Upper lobe of right lung (tissue), 1 donor: ENCODE measurements at places on chromosomes 1 and 21. TPM values are rescaled to one million over a fixed set of nuclear protein-coding genes. Genes with fewer than 3 reads are reported as not detected.
A peak's percentile ranks its signal among the peaks of the same experiment; 100 is the strongest.

- peaks cover 8% of the 10 kb centered on the region for H3K36me3 ChIP-seq
- peak overlapping the region; percentile 92 for H3K4me3 ChIP-seq
- no peak for DNase-seq
- no peaks in the 10 kb centered on the region for H3K27me3 ChIP-seq
Measured at GRCh38 chr1:185157599-185158412, 839 bp downstream of the SWT1 start.

DNA sequence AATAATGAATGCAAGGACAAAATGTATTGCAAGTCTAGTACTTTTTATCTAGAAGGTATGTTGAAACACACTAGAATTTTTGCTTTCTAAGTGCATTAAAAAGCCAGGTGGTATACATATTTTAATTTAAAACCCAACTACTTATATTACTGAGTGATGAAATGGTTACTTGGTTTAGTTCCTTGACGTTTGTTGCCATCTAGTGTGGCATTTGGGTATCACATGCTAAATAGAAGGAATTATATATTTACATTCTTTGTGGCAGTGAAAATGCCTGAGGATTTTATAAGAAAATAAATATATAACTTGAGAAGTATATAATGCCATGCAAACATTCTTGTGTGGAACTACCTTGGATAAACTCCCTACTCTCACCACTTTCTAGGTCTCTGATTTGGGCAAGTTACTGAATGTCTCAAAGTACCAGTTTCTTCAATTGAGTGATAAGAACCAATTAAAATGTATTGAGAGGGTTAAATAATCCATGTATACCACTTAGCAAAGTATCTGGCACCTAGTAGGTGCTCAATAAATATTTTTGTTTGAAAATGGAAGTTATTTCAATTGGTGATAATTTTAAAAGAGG lies 69.6 kb downstream of the SDCCAG8 start:
- peaks cover 10% of the 10 kb centered on the region for H3K36me3 ChIP-seq
- no peaks in the 10 kb centered on the region for H3K4me1 ChIP-seq
- H3K4me3 ChIP-seq, result no peak overlapping the region
- DNase-seq, result no peak
- no peak overlapping the region for H3K27ac ChIP-seq

DNA sequence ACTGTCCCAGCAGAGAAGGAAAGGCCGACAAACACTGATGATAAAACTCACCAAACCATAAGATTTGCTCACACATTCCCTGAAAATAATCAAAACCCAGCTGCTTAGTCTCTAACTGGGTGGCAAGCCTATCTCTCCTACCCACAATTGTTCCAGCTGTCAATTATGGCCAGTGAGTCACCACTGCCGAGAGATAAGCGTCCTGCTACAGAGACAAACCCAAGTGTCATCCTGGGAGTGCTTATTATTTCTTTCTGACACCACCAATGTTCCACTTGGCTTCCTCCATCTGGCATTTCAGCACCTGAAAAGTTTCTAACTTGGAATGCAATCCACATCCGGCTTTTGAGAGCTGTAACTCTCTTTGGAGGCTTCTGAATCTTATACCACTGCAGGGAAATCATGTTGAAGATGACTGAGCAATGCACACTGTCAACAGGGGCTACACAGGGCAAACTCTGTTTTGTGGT lies 51.5 kb upstream of the VAV3 start:
- DNase-seq, result no peak
- H3K4me1 ChIP-seq, result no peaks in the 10 kb centered on the region
- H3K36me3 ChIP-seq, result no peaks in the 10 kb centered on the region
- H3K27ac ChIP-seq, result no peak overlapping the region

- no peak for DNase-seq
- no peaks in the 10 kb centered on the region for H3K27me3 ChIP-seq
- peaks cover 18% of the 10 kb centered on the region for H3K4me1 ChIP-seq
- no peaks in the 10 kb centered on the region for H3K36me3 ChIP-seq
- peak overlapping the region; percentile 95 for H3K27ac ChIP-seq
- peak overlapping the region; percentile 83 for H3K4me3 ChIP-seq
Measured at GRCh38 chr21:15066123-15066575, 1.3 kb upstream of the NRIP1 start.

- DNase-seq, result no peak
- no peaks in the 10 kb centered on the region for H3K27me3 ChIP-seq
- H3K27ac ChIP-seq, result no peak overlapping the region
- no peak overlapping the region for H3K4me3 ChIP-seq
Measured at GRCh38 chr1:191669629-191670028, 488.6 kb upstream of the RGS18 start.

DNA sequence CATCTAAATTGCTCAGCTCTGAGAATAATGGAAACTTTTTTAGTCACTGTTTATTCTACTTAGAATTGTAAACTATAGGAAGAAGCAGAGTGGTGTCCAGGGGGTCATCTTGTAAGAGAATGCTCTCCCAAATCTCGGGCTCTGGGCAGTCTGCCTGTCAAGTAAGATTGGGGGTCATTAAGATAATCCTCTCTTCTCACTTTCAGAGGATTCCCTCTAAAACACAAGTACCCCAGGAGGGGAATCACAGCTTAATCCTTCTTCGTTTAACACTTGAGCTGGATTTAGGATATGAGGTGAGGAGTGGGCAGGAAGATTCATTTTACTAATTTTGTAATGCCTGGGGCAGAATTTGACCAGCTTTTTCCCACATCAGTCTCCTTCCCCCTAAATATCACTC lies 81.2 kb downstream of the RPS6KA1 start:
- no peaks in the 10 kb centered on the region for H3K27me3 ChIP-seq
- no peak for DNase-seq
- H3K27ac ChIP-seq, result no peak overlapping the region
- H3K4me3 ChIP-seq, result no peak overlapping the region
- no peaks in the 10 kb centered on the region for H3K4me1 ChIP-seq
- H3K36me3 ChIP-seq, result no peaks in the 10 kb centered on the region

DNA sequence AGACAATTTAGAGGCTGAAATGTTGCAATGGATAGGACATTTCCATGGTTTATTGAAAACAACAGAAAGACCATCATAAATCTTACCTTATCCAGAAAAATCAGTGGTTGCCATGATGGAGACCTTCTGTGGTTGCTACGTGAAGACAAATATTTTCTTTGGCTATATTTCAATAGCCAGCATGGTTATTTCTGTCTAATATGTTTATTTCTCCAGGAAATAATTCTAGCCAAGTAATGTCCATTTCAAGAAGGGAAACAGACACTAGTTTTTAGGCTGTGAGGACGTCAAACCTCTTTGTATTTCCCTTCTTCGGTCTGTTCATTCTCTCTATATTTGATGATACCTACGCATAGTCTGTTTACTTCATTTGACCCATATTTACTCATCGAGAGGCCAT lies 49.2 kb upstream of the NFASC start:
- DNase-seq, result no peak
- H3K27me3 ChIP-seq, result no peaks in the 10 kb centered on the region
- H3K36me3 ChIP-seq, result no peaks in the 10 kb centered on the region
- peaks cover 6% of the 10 kb centered on the region for H3K4me1 ChIP-seq

DNA sequence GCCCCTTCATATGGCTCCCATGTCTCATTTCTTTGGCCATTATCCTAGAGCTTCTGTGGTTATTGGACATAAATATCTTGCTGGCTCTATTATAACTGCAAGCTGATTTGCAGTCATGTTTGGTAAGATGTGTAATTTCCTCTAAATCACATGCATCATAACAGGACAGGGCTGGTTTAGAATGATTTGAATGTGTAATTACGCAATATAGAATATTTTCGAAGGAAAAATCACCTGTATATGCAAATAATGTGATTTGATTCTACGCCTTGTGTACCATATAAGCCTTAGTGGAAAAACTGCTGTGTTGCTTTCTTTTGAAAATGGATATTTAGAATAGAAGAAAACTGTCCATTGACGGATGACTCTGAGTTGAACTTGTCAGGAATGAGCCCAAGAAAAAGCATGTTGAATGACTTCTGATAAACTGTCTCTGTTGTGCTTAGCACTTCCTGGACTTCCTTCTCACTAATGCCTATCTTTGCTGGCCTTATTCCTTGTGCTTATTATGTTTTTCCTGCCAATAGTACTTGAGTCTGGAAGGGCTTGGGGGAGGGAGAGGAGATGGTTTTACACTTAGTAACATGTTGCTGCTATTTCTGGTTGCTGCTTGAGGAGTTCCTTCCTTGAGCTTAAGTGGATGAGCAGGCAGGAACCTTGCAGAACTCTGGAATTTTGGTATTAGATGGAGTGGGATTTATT lies 6.5 kb downstream of the CACHD1 start:
- peaks cover 39% of the 10 kb centered on the region for H3K4me1 ChIP-seq
- H3K27me3 ChIP-seq, result peaks cover 6% of the 10 kb centered on the region
- H3K27ac ChIP-seq, result no peak overlapping the region
- no peak for DNase-seq

GRCh38 chr1:66012106-66012784 lies 219.6 kb downstream of the PDE4B start:
- H3K36me3 ChIP-seq, result no peaks in the 10 kb centered on the region
- H3K4me3 ChIP-seq, result no peak overlapping the region
- DNase-seq, result no peak
- H3K27ac ChIP-seq, result no peak overlapping the region

GRCh38 chr1:79852004-79852403 lies 845.5 kb upstream of the ADGRL4 start:
- no peaks in the 10 kb centered on the region for H3K4me1 ChIP-seq
- no peak overlapping the region for H3K27ac ChIP-seq
- no peak for DNase-seq
- H3K36me3 ChIP-seq, result no peaks in the 10 kb centered on the region

- H3K4me1 ChIP-seq, result peaks cover 10% of the 10 kb centered on the region
- no peaks in the 10 kb centered on the region for H3K27me3 ChIP-seq
- H3K36me3 ChIP-seq, result no peaks in the 10 kb centered on the region
- H3K4me3 ChIP-seq, result no peak overlapping the region
Measured at GRCh38 chr1:205593532-205593931, 38.3 kb downstream of the ELK4 start.

- H3K4me3 ChIP-seq, result no peak overlapping the region
- H3K27me3 ChIP-seq, result no peaks in the 10 kb centered on the region
- no peaks in the 10 kb centered on the region for H3K4me1 ChIP-seq
- H3K36me3 ChIP-seq, result peaks cover 20% of the 10 kb centered on the region
Measured at GRCh38 chr1:180966312-180966711, 53.6 kb downstream of the KIAA1614 start.

GSTM5 gene
- 18.1 TPM for total RNA-seq

TENT5C gene
- total RNA-seq, result 13.7 TPM

SPRR1A gene
- total RNA-seq, result not detected

FCER1G gene
- 158 TPM for total RNA-seq

RXRG gene
- 9.1 TPM for total RNA-seq
